ENCODE measurements at places on chromosomes 16 and 17. TPM values are rescaled to one million over a fixed set of nuclear protein-coding genes. Genes with fewer than 3 reads are reported as not detected.

GRCh38 chr17:82963104-82963950, 116.1 kb upstream of the METRNL start:
- ATAC-seq: peak; percentile 62

Gene SLC47A2
- total RNA-seq: 0.92 TPM

DNA sequence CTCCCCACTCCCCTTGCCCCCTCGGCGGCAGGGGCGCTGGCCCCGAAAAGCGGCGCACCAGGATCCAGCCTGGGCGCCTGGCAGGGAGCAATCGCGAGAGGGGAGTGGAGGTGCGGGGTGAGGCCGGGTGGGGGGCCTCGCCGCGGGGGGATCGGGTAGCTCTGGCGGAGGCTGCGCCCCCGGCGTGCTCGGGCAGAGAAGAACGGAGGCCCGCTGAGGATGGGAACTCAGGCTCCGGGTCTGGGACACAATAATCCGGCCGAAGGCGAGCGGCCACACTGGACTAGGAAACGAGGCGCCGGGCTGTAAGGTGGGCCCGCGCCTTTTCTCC, 721 bp upstream of the PCGF2 start:
- ATAC-seq: no peak

Gene CRYBA1
- not detected for total RNA-seq

DNA sequence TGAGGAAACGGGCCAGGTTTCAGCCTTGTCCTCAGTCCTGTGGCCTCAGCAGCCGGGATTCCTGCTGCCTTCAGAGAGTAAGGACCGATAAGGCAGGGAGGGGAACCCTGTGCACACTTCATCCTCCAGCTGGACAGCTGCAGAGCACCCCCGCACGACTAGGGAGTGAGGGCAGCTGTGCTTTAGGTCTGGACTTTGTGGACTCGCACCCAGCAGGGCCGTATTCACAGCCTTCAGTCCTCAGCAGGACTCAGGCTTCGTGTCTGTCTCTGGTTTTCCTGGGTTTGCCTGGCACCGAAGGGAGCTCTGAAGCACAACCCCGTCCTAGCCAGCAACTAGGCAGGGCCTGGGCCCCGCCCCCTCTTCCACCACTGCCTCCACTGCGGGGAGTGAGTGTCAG, 45.8 kb upstream of the CACNG5 start:
- no peak for ATAC-seq

- no peak for ATAC-seq
Measured at GRCh38 chr17:72518753-72519597, 398.2 kb downstream of the SOX9 start.

DNA sequence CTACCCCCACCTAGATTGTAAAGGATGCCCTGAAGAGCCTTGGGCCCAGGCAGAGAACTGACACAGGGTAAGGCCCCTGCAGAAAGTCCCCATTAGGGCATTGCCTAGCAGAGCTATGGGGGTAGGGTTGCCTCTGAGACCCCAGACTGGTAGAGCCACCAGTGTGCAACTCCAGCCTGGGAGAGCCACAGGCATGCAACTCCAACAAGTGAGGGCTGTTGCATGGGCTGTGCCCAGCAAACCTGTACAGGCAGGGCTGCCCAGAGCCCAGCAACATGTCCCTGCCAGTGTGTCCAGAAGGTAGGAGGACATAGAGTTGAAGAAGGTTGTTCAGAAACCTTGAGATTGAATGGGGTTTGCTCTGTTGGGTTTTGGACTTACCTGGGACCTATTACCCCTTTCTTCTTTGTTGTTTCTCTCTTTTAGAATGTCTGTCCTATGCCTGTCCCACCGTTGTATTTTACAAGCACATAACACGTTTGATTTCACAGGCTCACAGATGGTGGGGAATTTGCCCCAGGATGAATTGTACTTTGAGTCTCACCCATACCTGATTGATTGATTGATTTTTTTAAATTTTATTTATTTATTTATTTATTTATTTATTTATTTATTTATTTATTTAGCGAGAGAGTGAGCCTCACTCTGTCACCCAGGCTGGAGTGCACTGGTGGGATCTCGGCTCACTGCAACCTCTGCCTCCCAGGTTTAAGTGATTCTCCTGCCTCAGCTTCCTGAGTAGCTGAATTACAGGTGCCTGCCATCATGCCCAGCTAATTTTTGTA, 16.4 kb downstream of the SGF29 start:
- no peak for ATAC-seq
